Activated naive CD8-positive, alpha-beta T cell treated with anti-CD3 and anti-CD28 coated beads, Interleukin-2, amount 50 U/mL, for 24 hours (primary cell): ENCODE measurements at places on chromosomes 13 and 19.
A peak's percentile ranks its signal among the peaks of the same experiment; 100 is the strongest.

DNA sequence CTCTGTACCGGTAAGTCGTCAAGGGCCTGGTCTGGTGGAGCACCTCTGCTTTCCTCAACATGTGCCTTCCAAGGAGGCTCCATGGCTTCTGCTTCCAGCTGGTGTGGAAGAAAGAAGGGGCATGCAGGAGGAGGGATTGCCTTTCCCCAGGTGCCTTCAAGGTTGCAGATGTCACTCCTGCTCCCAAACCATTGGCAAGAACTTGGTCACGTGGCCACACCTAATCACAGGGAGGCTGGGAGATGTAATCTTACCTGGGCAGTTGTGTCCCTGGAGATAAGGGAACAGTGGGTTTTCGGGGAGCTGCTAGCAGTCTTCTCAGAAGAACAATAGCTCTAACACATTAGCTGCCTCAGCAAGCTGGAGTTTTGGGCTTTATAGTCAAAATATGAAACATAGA is 9.7 kb upstream of the GPR18 start:
- no peak for DNase-seq

GRCh38 chr13:65154661-65155447 is 2075.3 kb downstream of the PCDH9 start:
- no peak for DNase-seq

- DNase-seq, result no peak
Observed at GRCh38 chr13:36447501-36447900, 15.2 kb downstream of the CCNA1 start.

GRCh38 chr13:108629181-108629752 is at the start of gene MYO16:
Gene MYO16 (plus strand): TSS chr13:108629611. CDS start chr13:108629845, 234 bp downstream.
- DNase-seq, result no peak

GRCh38 chr13:26197298-26197697 is 24.8 kb downstream of the RNF6 start:
- no peak for DNase-seq

DNA sequence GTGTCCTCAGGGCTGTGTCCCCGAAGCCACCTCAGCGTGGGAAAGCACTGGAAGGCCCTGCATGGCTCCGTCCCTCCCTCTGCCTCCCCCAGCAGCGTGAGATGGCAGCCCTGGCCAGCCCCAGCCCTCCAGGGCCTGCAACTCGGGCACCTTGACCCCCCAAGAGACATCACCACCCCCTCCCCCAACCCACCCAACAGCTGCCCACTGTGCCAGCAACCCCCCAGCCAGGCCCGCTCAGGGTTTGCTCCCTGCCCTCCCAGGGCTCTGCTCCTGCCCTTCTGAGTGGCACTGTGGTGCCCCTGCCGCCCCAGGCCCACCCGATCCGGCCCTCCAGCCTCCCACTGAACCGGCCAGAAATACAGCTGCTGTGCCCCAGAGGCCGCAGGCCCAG is 1.5 kb upstream of the ASPDH start:
- no peak for DNase-seq

GRCh38 chr19:35084509-35084762 is 31.2 kb upstream of the FXYD3 start:
- DNase-seq, result no peak

GRCh38 chr13:99514801-99515200 is 13.5 kb downstream of the TM9SF2 start:
- no peak for DNase-seq

DNA sequence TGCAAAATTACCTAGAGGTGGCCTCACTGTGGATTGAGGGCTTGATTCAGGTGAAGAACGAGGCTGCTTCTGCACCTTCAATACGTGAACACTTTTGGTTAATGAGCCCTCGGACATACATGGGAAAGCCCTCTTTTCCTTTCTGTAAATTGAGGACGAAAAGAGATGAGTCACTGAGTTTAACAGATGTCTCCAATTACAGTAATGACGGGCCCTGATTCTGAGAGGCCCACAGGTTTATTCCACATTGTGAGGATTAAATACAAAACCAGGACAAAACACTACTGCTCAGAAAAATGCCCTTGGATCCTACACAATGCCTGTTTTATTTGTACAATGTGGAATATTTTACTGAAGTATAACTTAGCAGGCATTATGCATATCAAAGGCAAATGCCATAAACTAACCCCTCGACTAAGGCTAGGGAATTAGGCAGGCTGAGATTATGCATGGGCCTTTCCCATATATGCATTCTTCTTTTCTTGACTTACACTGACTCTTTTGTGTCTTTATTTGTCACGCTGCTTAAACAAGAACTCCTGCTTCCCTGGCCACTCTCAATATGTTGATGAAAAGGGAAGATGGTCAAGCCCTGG is 819.9 kb downstream of the OLFM4 start:
- DNase-seq, result no peak

DNA sequence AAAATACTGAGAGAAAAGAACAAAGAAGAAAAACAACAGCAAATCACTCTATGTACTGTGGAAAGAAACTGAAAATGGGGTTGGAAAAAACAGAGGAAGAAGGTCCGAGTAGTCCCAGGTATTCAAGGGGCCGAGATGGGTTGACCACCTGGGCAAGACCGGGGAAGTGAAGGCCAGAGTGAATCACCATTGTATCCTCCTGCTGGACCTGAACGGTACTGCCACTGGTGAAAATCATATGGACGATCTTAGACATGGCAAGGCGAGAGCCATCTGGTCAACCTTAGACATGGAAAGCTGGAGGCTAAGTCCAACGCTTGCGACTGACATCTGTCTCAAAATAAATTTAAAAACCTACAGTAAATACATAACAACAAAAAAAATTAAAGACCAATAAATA is 44.4 kb upstream of the ZNF91 start:
- DNase-seq, result no peak

- no peak for DNase-seq
Observed at GRCh38 chr19:30734669-30735068, 362.5 kb downstream of the ZNF536 start.

DNA sequence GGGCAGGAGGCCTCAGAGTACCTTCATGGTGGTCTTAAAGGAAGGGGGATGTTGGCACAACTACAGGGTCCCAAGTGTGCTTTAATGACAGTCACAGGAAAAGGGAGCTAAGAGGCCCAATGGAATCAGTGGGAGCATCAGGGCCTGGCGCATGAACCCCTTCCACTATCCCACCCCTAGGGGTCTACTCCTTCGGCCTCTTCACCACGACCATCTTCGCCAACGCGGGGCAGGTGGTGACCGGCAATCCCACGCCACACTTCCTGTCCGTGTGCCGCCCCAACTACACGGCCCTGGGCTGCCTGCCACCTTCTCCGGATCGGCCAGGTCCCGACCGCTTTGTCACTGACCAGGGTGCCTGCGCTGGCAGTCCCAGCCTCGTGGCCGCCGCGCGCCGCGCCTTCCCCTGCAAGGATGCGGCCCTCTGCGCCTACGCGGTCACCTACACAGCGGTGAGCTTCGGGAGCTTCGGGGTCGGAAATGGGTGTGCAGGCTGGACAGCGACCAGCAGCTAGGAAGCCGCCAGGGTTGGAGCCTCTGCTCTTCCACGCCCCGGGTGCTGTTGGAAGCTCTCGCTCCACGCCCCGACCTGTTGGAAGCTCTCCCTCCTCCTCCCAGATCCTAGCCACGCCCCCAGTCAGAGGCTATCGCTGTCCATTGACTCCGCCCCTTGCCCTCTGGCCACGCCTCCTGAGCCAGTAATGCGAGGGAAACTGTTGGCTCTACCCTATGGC is 6.0 kb downstream of the PLPPR2 start:
- DNase-seq, result peak; percentile 36

DNA sequence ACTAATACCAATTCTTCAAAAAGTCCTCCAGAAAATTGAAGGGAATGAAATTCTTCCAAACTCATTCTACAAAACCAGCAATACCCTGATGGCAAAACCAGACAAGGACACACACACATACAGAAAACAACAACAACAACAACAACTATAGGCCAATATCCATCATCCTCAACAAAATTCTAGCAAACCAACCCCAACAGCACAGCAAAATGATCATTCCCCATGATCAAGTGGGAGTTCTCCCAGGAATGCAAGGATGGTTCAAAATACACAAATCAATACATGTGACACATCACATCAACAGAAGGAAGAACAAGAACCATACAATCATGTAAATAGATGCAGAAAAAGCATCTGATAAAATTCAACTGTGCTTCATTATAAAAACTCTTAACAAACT is 18.7 kb upstream of the ZNF181 start:
- DNase-seq, result no peak

DNA sequence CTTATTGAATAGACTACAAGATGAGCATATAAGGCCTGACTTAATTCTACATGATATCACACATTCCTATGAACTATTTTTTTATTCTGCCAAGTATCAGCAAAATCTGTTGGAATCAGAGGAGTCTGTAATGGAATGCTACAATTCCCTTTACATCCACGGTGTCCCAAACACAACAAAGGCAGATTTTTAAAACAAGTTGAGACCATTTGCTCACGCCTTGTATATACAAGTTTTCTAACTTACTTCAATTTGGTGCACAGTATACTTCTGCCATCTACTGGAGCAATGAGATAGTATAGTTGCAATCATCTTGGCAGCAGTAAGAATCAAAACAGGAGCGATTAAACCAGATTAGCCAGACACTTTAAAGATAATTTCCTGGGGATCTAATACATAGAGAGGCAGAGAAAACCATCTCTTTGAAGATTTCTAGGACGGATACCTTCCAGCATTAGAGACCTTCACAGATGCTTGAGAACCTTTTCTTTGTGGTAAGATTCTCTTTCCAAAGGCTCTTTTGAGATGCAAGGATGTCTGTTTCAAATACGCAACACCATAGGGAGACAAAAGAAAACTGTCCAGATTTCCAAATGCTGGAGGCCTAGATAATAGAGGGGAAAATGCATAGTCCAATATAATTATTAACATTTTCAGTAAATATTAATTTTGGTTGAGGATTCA is 302.0 kb upstream of the MIR17HG start:
- DNase-seq, result no peak

DNA sequence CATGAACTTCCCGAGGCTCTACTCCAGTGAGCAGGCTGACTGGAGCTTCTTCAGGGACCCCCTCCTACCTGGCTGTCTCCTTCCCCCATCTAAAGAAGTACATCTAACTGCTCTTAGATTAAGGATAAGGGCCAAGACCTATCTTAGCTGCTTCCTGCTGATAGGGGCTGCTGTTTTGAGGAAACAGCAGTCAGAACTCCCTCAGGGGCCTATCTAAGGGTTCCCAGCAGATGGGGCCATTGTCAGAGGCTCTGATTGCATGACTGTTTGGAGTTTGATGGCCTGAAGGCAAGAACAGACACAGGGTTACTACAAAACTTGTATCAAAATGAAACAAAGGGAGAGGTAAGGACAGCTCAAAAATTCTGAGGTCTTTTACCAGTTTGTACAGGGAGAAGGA is 2636.9 kb upstream of the PCDH20 start:
- no peak for DNase-seq

DNA sequence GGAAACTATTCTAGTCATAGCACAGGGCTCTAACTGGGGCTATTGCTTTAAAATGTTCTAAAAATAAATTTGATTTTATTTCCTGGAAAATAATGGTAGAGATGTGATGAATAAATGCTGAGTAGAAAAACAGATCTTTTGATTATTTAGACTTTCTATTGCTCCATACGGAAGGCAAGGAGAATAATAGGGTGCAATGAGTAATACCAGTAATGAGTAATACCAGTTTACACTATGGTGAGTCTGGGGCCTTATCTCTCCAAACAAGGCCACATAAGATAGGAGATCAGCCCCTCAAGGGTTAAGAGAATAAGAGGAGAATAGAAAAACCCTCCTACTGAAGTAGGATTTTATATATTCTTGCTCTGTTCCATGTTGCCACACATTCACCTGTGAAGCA is 390.4 kb downstream of the KLF5 start:
- no peak for DNase-seq

DNA sequence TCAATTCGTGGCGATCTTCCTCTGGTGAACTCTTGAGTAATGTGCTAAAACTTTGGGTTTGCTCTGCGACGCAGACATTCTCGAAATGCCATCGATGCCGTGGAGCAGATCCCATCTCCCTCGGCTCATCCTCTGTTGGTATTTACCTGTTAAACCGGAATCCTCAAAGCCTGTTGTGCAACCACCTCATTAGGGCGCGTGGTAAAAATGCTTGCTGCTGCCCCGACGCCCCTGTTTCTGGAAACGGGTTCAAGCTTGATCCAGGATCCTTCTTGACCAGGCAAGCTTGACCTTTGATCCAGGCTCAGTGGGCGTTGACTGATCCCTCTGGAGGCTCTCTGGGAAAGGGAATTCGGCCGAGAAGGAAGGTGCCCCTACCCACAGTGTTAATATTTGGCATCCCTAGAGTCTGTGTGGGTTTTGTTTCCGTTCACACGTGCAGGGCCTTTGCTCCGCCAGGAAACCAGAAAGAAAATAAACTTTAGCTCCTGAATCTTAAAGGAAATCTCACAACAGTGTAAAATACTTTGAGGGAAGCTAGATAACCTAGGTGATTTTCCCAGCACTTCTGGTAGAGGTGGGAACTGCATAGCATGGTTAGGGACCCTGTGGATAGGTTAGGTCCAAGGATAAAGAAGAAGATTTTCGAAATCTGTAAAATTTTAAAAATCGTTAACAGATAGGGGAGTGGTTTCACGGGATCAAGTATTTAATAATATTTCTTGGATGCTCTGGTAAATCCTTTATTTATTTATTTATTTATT is 1.1 kb downstream of the LSM14A start:
- peak; percentile 27 for DNase-seq

DNA sequence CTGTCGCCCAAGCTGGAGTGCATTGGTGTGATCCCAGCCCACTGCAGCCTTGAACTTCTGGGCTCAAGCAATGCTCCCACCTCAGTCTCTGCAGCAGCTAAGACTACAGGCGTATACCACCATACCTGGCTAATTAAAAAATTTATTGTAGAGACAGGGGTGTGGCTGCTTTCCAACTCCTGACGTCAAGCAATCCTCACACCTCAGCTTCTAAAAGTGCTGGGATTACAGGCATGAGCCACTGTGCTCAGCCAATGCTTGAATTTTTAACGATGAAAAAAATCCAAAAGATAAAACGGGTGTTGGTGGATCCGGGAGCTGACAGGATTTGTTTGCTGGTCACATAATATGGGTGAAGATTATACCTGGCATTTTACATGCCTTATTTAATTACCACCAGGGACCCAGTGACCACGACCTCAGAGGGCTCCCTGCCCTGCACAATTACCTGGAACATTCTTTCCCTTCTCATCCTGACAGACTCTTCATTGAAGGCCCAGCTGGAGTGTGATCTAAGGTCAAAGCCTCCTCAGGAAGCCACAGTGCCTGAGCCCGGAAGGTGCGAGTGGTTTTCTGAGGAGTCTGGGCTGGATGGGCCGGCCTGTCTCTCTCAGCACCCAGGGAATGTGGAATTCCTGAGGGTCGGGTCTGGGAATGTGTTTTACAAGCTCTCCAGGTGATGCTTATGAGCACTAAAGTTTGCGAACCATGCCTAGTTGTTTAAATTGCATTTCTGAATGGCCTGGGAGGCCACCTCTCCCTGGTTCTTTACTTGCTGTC is 193.3 kb downstream of the USP12 start:
- no peak for DNase-seq

DNA sequence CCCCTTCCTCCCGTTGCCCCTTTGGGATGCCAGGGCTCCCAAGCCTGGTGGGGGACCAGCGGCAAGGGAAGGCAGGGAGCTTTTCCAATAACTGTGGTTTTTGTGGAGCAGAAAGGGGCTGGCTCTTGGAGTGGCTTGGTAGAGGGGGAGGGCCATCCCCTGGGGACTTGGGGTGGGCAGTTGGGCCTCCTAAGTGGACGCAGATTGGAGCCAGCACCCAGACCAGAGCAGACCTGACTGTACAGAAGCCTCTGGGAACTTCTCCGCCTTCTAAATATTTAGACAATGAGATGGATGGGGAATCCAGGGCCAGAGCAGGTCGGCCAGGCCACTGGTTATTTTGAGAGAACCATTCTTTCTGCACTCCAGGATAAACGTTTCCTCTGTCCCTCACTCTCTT is 4.2 kb downstream of the PTGIR start:
- DNase-seq, result no peak

- peak; percentile 48 for DNase-seq
Observed at GRCh38 chr19:45451131-45451849, 16.5 kb upstream of the FOSB start.
